NCI-H2107 (cell line): ENCODE measurements at places on chromosomes 12 and 14.

GRCh38 chr14:52235434-52235833 lies 32.1 kb upstream of the PTGDR start:
- DNase-seq, result no peak

GRCh38 chr12:98816720-98817119 lies 171.6 kb downstream of the APAF1 start:
- no peak for DNase-seq

- DNase-seq, result no peak
These were observed 743.9 kb upstream of the FLRT2 start for GRCh38 chr14:84785996-84786395.

DNA sequence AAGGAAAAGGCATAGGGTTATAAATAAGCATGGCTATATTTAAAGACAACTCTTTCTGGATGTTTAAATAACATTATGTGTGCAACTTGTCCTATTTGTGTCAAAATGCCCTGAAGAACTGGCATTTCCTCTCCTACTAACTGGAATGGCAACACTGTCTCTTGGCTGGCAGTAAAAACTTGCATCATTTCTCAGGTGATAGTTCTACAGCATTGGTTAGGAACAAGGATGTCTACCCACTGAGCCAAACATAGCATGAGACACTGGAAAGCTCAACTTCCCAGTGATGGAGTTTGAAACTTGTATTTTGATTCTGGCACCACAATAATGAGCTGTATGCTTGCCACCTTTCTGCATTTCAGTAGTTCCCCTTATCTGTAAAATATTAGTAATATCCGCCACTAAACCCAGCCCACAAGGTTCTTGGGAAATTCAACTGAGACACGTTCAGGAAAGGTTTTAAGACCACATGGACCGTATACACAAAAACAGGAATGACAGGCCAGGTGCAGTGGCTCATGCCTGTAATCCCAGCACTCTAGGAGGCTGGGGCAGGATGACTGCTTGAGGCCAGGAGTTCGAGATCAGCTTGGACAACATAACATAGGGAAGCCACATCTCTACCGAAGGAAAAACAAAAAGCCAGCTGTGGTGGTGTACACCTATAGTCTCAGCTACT lies 5.1 kb downstream of the SLC38A2 start:
- DNase-seq, result no peak

DNA sequence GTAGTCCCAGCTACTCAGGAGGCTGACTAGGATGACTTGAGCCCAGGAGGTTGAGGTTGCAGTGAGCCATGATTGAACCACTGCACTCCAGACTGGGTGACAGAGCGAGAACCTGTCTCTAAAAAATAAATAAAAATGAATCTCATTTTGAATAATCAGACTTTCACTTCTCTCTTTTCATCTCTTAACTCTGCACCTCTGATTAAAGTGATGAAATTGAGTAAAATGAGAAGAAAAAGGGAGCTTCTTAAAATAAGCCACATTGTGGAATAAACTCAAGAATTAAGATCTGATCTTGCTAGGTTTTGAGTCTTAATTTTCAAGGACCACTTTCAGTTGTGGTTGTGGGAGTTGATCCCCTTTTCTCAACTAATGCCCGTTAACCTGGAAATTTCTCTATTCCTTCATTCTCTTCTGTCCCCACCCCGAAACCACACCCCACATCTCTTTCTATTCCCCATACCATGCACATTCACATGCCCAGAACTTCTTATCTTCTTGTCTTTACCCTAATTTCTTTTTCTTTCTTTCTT lies 70.9 kb upstream of the ETV6 start:
- no peak for DNase-seq
